ENCODE measurements at places on chromosomes 16 and 17. TPM values are rescaled to one million over a fixed set of nuclear protein-coding genes. Genes with fewer than 3 reads are reported as not detected.

CACNG5 gene
- not detected for polyA plus RNA-seq

DNAH9 gene
- not detected for polyA plus RNA-seq

CIBAR2 gene
- polyA plus RNA-seq = not detected

PIGW gene
- polyA plus RNA-seq = 8.6 TPM

KRT27 gene
- polyA plus RNA-seq = not detected

MEFV gene
- not detected for polyA plus RNA-seq

All from GM23248 (cell line).